ENCODE measurements at places on chromosomes 1 and 21. TPM values are rescaled to one million over a fixed set of nuclear protein-coding genes. Genes with fewer than 3 reads are reported as not detected.

Gene SERPINC1
- total RNA-seq: under 0.01 TPM

DNA sequence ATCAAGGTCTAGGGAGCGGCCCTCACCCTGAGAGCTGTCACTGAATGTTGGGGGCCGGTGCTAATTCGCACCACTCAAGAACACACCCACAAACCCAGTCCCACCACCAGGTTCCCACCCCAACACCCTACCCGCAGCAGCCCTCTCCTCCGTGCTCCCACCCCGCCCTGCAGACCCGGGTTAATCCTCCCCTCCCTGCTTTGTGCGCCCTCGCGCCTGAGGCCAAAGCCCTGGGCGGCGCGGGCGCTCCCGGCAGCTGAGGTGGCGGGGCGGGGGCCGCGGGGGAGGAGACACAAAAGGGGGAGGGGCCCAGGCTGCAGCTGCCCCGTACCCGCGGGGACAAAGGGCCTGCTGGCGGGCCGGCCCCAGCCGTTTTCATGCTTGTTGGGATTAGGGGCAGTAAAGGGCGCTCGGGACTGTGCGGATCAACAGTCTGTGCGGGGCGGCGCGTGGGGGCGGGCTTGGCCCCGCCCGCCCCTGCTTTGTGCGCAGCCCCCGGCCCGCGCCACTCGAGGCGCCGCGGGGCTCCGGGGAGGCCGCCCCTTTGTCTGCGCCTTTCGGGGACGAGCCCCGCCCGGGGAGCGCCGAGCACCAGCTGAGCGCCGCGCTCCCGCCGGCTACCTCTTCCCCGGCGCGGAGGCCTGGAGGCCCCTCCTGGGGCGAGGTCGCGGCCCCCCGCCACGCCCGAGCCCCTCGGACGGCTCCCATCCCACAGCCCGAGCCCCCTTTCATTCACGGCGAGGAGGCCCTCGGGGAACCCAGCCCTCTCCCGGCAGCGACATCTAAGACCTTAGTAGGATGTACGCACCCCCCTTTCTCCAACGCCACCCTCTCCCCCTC is 10.9 kb downstream of the C1orf216 start:
- no peak for DNase-seq

Gene HJV
- not detected for total RNA-seq

Gene OR2L8
- total RNA-seq: 9.2 TPM

DNA sequence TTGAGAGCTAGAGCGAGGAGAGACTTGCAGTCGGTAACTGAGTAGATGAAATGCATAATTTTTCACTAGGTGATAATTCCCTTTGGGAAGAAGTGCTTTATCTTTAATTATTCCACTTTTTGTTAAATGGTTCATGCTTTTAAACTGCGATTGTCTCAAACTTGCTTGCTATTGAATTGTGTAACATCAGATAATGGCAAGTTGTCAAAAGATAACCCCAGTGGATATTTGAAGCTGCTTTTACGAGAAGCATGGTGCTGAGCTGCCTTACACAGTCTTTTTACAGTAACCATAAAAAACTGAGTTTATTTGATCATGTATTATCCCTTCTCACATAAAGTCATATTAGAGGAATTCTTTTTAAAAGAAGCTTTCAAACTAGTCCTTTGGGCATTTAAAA is 30.2 kb downstream of the TMEM50B start:
- no peak for DNase-seq

GRCh38 chr1:39754026-39754570 is 15.4 kb downstream of the PPIE start:
- no peak for DNase-seq

DNA sequence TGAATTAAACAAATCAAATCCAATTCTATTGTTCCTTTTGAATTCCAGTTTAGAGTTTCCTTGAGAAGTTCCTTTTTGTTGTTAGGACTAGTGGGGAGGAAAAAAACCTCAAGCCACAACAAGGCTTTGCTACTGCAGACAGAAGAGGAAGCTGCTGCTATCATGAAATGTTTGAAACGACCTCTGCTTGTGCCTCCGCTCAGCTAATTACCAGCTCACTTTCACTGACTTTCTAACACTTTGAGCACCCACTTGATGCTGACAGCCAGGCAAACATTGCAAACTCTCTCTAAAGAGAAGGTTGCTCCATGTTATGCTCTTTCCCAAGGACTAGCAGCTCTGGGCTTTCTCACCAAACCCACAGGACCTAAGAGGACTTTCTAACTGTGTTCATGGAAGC is 203.9 kb upstream of the PROX1 start:
- DNase-seq: no peak

- no peak for DNase-seq
Measured at GRCh38 chr1:53482441-53483153, 23.4 kb downstream of the DMRTB1 start.

GRCh38 chr1:112257043-112257835 is 138.8 kb upstream of the CTTNBP2NL start:
- no peak for DNase-seq

Gene DDOST
- 277 TPM for total RNA-seq

Gene FMOD
- total RNA-seq: 1.9 TPM

DNA sequence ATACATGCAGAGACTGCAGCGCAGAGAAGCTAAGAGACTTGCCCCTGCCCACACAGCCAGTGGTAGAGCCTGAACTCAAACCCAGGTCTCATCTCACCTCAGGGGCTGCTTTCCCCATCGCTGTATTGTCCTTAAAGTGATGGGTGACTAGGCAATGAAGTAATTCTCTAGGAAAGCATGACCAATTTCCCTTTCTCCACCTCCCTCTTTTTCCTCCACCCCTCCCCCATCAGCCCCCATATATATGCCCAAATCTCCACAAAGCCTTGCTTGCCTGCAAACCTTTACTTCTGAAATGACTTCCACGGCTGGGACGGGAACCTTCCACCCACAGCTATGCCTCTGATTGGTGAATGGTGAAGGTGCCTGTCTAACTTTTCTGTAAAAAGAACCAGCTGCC is at the start of gene IL24:
Gene IL24, plus strand, starts transcription at position 269 of the 400 bp plus-strand sequence. CDS start 390 bp downstream, outside the sequence.
- DNase-seq: no peak

Gene DCDC2B
- under 0.01 TPM for total RNA-seq

Gene S100A7A
- total RNA-seq: not detected

Gene SLC16A4
- under 0.01 TPM for total RNA-seq

Gene C1orf185
- not detected for total RNA-seq

DNA sequence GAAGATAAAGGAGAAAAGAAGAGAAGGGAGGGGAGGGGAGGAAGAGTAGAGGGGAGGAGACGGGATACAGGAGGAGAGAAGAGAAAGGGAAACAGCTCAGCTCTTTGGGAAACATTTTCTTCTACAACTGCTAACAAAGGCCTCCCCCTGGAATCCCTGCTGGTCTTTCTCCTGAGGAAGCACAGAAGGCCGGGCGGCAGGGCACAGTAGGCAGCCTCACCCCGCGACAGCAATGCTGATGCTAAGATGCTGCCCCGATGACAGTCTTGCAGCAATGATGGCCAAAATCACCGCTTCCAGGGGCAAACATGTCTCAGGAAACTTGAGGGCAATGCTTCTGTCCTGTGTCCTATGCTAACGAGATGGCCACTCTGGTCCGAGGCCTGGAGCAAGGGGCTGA is 5.2 kb downstream of the KIAA2013 start:
- no peak for DNase-seq

DNA sequence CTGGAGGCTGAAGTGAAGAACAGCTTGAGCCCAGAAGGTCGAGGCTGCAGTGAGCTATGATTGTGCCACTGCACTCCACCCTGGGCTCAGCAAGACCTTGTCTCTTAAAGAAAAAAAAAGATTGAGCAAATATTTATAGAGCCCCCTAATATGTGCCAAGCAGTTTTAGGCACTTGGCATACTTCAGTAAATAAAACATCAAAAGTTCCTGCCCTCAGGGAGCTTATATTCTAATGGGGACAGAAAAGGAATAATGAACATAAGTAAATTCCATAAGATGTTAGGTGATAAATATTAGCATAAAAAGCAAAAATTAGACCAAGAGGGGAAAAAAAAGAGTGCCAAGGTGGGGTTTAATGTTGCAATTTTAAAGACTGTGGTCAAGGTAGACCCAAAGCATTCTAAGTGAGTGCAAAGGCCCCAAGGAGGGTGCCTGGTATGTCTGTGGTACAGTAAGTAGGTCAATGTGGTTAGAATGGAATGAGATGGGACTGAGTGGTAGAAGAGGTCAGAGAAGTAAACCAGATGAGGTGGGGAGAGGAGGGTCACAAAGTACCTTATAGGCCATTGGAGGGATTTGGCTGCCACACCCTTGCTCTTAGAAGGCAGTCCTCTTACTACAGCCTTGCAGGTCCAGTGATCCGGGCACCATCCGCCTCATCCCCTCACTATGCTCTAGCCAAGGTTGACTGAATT is 2.2 kb upstream of the TOE1 start:
- no peak for DNase-seq

Gene SPRR1A
- total RNA-seq: not detected
